ENCODE measurements at places on chromosomes 1 and 21. TPM values are rescaled to one million over a fixed set of nuclear protein-coding genes. Genes with fewer than 3 reads are reported as not detected.

Gene CDC14A
- total RNA-seq: 50.0 TPM

Gene MTR
- total RNA-seq: 40.8 TPM

Gene P3H1
- 35.9 TPM for total RNA-seq

Gene SLC22A15
- total RNA-seq: 0.58 TPM

Gene NBPF10
- 2.1 TPM for total RNA-seq

Gene AQP10
- not detected for total RNA-seq

Gene UBE2U
- total RNA-seq: not detected

Gene C1orf226
- total RNA-seq: not detected

Gene SPRR2G
- total RNA-seq: not detected

Gene PLA2G2D
- total RNA-seq: not detected

Gene PRKAA2
- not detected for total RNA-seq

Gene NPR1
- not detected for total RNA-seq

Gene LCE1C
- not detected for total RNA-seq

Gene TMEM61
- not detected for total RNA-seq

Gene GBP6
- 0.40 TPM for total RNA-seq

Gene DIO1
- total RNA-seq: not detected

Gene GOLT1A
- not detected for total RNA-seq

Gene KIAA1614
- 0.12 TPM for total RNA-seq

Gene PLXNA2
- total RNA-seq: 0.43 TPM

Gene VANGL1
- total RNA-seq: 12.0 TPM

Gene TSPEAR
- not detected for total RNA-seq

Data from activated naive CD4-positive, alpha-beta T cell treated with anti-CD3 and anti-CD28 coated beads, Interleukin-2, amount 10 ng/mL, durations not matched to agents 5 hours and 36 hours (primary cell).